ENCODE measurements at places on chromosomes 12 and 14.

DNA sequence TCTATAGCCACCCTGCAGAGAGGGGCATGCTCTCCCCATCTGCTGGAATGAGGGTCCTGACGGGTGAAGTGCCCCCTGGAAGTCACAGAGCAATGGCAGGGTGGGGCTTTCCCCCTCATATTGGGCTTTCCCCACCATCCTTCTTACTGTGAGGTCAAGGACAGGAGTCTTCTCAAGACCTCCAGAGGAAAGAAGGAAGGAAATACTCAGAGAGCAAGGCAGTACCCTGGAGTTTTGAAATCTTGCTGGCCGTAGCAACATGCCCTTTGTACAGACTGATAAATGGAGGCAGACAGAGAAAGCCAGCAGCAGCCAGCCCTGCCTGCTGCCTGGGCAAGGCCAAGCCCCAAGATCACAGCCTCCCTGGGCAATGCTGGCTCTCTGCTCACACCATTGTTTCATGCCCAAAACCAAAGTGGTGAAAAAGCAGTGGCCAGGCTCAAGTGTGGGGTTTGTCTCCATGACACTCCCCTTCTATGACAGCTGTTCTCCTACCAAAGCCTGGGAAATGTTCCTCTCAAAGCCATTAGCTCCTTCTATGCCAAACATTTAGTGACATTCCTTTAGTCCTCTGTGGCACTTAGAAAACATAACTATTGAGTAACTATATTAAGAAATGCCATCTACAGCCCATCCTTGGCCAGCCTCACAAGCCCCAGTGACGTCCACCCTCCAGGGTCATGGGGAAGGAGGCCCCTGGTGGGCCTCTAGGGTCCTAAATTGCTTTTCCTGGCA is 13.2 kb upstream of the ITPK1 start:
- no peak for DNase-seq

DNA sequence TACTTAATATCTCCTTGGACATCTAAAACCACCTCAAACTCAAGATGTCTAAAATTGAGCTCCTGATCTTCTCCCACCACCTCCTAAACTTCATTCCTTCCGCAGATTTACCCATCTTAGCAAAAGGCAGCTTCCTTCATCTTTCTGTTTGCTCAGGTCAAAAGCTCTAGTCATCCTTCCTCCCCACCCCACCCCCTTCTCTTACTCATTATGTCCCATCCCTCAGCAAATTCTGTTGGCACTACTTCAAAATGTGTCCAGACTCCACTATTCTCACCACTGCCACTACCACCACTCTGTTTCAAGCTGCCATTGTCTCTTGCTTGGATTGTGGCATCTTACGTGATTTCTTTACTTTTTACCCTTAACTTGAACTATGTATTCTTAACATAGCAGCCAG is 59.2 kb upstream of the ZDHHC17 start:
- DNase-seq: no peak

DNA sequence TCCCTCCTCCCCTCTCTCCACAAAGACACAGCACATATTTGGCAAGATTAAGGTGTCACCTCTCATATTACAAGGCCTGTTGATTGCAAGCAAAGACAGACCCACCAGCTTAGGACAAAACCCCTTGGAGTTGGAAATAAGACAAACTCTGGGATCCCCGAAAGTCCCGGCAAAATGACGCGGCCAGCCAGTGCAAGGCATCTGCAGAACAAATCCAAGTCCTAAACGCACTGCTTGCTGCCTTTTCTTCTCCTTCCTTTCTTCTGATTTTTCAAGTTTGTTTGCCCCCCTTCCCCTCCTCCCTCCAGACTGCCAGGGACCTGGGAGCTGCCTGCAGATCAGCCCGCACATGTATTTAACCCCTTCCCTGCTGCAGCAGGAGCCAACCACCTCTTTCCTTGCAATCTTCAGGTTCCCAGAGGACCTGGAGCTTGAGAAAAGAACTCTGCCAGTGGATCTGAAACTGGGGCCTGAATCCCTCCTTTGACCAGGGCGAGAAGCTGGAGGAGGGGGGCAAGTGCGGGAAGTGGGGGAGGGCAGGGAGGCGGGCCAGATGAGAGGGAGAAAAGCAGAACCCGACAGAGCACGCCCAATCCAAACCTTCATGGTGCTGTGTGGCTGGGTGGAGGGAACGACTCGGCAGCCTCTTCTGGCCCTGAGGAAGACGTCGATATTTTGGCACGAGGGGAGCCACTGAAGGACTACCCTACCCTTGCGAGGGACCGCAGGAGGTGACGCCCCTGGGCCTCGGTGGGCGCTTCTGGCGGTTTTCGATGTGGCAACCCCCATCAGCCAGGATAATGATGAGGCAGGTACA is 2.0 kb upstream of the NTF3 start:
- DNase-seq: no peak

GRCh38 chr12:65609359-65609771 is 214.9 kb upstream of the HMGA2 start:
- no peak for DNase-seq

DNA sequence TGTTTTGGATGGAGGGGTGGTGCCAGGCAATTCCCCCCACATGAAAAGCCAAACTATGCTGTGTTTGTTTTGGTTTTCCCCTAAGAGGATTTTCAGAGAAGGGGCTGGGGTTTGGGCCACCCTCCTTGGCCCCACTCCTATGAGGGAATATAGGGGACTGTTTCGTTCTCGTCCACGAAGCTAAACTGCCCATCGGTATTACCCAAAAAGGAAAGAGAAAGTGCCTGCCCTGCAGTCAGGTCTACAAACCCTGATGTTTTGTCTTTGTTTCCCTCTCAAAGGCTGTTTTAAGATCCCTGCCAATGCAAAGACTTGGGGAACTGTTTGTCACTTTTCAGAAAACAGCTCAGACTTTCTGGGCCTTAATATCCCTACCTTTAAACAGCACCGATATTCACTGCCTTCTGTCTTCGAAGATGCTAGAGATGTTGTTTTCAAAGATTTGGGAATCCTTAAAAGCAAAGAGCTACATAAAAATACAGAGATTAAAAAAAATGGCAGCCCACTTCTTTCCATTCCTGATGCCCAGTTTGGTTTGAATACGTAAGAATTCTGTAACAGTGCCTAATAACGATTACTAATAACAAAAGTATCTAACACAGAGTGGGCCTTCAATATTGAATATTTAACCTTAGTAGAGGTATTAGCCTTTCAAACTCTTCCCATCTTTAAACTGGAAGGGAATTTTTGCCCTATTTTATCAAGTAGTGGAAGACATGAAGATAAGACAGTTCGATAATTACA is 518.4 kb downstream of the MED13L start:
- DNase-seq: no peak

DNA sequence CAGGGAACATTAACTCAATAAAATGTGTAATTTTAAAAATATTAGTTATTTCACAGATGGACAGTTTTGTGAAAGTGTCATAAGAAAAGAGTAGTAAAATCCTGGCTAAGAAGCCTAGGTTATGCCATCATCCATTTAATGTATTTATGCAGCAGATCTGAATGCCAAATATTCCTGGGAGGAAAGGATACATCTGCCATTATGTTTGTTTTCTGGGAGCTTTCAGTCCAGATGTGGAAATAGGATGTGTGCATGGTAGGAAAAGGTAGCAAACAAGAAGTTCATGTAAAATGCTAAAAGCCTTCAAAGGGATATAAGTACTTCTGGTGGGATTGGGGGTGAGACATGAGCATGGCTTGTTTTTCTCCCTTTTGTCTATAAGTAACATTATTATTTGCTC is 27.0 kb upstream of the CLEC14A start:
- no peak for DNase-seq

GRCh38 chr12:104622928-104623327 is 166.2 kb downstream of the CHST11 start:
- DNase-seq: no peak

GRCh38 chr12:93959657-93960056 is 188.7 kb upstream of the PLXNC1 start:
- DNase-seq: no peak

- peak; percentile 35 for DNase-seq
Measured at GRCh38 chr12:32107359-32108267, 966 bp downstream of the BICD1 start.

- DNase-seq: no peak
Measured at GRCh38 chr14:31388687-31389413, 31.5 kb downstream of the HEATR5A start.

DNA sequence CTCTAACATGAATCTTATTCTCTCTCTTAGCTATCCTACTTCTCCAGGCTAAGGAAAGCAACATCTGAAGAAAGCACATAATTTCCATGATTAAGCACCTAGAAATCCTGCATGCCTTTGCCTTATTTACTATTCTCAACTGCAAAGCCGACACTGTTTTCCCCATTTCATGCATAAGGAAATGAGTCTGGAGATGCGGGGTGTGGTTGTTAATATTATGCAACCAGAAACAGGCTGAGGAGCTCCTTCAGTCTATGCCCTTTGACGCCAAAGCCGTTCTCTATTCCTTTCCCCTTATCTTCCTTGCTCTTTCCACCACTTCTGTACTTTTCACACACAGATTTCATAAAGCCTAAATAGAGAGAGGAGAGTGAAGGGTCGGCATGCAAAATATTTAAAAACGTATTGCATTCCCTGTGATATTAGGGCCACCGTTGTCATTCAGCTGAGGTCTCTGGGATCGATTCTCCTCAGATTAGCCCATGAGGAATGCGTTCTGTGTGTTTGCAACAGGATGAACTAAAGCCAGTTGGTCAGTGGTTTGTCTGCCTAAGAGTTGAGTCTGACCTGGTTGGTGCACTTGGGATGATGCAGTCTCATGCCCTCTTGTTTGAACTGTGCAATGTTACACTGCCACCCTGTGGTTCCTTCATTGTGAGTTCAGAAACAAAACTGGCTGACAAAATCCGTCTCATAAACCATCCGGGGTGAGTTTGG is 53.1 kb upstream of the PLEKHG7 start:
- peak; percentile 35 for DNase-seq

DNA sequence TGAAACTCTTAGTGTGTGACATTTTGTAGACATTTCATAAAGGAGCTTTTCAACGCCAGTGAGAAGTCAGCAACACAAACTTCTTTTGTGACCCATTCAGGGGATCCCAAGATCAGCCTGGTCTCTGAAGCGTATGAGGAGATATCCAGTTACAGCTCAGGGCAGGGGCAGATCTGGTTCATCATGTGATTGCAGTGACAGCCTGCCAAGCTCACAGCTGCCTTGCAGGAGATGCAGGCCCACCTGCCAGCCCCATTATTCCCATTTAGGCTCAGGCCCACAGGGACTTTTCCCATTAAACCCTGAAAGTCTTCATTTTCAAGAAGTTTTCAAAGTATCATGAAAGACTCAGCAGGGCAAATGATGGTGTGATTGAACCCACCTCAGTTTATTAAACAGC is 38.3 kb downstream of the SRGAP1 start:
- no peak for DNase-seq

- no peak for DNase-seq
Measured at GRCh38 chr14:61187196-61187905, 93.8 kb downstream of the TMEM30B start.

DNA sequence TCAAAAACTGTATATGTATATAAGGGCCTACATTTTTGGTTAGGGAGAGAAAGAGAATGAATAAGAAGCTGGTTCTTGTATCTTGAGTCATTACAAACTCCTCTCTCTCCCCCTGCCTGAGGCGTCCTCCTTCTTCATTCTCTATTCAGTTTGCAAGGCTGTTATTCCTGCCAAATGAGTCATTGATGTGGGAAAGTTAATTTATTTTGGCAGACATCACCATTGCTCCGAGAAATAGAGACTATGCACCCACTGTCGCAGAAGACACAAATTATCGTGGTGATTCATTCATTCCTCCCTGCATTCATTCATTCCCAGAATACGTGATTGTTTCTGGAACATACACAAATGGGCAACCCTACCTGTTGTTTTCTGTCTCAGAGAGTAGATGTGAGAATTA is 112.5 kb upstream of the MED13L start:
- no peak for DNase-seq

Measured in hematopoietic multipotent progenitor cell (in vitro differentiated cells).